Brain microvascular endothelial cell (primary cell): ENCODE measurements at places on chromosomes 4 and X.

- no peak for DNase-seq
Measured at GRCh38 chrX:111376897-111377578, 35.0 kb downstream of the DCX start.

DNA sequence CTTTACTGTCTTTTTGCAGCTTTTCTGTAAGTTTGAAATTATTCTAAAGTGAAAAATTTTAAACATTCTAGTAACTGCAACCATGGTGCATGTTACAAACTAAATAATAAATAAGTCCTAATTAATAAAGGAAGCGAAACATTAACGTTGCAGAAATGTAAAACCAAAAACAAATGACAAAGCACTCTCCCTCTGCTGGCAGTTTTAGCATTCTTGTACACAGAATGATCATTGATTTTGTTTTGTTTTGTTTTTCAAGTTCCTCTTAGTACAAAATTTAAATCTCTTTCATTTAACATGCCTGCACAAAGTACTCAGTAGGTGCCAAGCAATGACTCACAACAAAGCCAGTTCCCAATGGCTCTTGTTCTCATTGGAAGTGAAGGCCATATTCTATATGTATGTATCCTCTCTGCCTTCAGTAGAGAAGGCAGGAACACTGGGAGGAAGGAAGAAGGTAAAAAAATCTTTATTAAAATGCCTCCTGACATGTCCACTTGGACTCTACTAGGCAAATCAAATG lies 13.7 kb upstream of the TMSB4X start:
- DNase-seq: no peak

- peak; percentile 93 for DNase-seq
Measured at GRCh38 chr4:138275963-138276621, 33.9 kb upstream of the SLC7A11 start.

DNA sequence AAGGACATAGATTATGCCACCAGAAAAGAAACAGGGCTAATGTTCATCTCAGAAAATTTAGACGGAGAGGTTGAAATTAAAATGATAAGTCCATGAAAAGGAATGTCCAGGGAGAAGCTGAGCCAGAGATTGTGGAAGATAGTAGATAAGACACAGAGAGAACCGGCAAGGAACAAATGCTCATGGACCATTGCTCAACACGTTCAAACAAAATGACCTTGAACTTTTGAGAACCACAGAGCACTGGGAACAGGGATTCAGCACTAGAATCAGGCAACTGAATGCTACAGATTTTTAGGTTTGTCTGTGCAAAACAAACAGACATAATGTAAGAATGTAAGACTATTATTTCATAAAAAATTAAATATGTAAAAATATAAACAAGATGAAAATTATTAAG lies 206.3 kb downstream of the PDGFC start:
- DNase-seq: peak; percentile 18

DNA sequence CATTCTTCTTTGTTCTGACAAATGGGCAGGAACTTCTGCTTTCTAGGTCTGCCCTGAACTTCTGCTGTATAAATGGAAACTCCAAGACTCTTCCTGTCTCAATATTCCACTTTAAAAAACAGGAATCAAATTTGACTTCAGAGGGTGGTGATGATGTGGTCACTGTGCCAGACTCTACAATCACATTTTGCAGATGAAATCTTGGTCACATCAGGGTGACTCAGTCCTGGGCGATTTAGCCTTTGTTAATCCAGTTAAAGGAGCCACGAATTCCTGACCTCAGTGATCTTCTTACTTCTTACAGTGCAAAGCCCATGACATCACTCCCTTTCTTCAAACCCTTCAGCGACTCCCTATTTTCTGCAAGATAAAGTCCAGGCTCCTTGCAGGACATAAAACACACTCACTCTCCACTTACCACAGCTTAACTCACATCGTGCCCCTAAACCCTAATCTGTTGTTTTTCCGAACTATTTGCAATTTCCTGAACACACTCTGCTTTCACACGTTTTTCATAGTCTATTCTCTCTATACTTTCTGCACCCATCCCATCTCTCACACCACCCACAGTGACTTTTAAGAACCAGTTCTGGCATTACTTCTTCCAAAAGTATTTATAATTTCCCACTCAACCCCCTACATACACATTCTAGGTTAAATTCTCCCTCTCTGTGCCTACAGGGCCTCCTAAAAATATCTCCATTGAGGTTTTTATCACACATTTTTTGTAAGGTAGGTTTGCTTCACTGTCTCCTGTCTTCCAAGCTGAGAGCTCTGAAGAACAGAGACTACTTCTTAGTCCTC lies 11.1 kb downstream of the GASK1B start:
- peak; percentile 96 for DNase-seq

DNA sequence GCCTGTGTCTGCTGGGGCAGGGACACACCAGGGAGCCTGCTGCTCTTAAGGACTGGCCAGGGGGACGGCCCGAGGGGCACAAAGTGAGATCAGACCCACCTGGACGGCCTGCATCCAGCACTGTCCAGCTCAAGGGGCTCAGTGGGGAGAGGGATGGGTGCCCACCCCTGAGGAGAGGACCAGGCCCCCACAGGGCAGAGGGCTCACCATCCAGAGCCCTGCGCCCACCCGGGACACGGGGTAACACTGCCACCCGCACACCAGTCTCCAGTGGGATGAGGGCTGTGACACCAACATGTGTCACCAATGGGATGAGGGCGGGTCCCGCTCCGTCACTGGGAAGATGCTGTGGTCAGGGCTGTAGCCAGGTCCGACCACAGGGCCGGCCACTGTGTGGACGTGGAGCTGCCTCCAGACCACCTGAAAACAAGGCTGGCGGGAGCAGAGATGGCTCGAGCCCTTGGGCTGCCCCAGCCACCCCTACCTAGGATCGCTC lies 13.2 kb downstream of the DGKQ start:
- DNase-seq: no peak

- DNase-seq: no peak
Measured at GRCh38 chr4:159159611-159160010, 56.7 kb downstream of the RAPGEF2 start.

DNA sequence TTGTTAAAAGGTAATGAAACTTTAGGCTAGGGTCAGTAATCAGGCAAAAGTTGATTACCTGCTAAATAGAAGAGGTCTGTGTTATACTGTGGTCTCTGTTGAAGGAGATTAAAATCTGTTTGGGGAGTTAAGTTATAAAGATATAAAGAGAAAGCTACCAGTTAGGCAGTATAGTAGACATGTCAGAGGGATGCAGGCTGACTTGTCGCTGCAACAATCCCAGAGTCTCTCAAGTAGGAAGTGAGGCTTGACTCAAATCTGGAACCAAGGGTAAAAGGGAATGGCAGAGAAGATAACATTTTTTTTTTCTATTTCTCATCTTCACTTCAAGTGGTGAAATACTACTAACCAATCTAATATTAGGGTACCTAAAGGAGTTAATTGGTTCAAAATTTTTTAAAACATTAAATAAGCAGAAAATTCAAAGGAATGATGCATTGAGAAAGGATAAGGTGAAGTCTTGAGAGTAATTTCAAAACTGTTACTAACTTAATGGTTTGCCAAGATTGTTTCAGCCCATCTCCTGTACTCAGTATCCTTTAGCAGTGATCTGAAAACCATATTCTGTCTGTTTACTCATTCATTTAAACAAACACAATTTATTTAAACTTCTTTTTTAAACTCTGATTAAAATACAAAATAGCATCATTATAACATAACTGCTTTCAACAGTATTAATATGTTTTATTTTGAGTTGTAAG lies 12.8 kb downstream of the HERC3 start:
- no peak for DNase-seq

- DNase-seq: no peak
Measured at GRCh38 chr4:79763486-79764075, 309.4 kb downstream of the ANTXR2 start.

GRCh38 chr4:40262077-40262528 lies 65.3 kb downstream of the RHOH start:
- no peak for DNase-seq

DNA sequence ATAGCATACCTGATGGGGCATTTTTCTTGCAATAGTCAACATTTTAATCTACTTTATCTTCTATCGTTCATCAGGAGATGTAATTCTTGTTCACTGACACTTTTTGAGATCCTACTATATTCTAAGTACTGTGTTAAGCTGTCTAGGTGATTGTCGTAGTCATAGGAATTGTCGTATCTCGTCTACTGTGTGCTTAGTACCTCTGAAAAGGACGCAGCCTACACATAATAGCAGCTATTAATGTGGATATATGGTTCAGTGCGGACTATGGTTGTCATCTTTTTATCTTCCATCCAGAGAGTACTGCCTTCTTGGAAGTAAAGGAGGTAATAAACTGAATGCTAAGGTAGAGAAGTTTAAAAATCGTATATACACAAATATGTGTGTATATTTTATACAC lies 21.9 kb upstream of the CFAP299 start:
- DNase-seq: no peak

- no peak for DNase-seq
Measured at GRCh38 chr4:39530682-39531081, 3.4 kb upstream of the UGDH start.

GRCh38 chr4:82642331-82642730 lies 80.5 kb upstream of the TMEM150C start:
- no peak for DNase-seq

DNA sequence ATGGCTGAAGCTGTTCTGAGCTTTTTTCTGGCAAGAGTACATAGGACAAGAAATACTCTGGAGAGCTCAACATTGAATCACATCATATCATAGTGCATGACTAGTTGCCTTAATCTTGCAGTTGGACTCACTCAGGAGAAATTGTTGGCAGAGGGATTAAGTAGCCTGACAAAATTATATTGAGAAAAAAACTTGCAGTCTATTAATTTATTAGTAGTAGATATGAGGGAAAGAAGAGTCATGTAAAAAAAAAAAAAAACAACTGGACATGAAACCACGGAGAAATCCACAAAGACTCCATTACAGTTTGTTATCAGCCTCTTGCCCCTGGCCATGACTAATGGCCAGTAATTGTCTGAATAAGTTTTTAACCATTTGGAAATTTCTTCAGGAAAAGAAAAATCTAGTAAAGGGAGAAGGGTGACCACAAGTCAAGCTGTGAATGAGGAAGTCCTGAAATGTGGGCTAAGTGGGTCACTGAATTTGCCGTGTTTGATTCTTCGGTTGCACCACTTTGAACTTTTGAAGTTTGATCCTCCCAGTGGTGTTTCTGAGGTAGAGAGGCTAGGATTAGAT lies 45.6 kb downstream of the FHL1 start:
- no peak for DNase-seq

DNA sequence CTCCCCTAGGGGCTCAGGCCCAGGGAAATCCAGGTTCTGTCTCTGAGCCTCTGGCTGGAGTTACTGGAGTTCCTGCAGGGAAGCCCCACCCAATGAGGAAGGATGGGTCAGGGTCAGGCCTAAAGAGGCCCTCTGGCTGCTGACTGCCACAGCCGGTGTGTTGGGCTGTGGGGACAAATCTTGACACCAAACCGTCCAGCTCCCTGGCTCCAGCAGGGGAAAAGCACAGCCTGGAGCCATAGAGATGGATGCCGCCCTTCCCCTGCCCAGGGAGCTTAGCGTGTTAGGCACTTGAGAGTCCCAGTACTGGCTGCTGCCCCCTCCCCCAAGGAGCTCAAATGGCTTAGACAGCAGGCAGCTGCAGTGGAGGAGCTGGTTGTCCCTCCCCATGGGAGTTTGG lies 321.3 kb upstream of the LCORL start:
- no peak for DNase-seq

DNA sequence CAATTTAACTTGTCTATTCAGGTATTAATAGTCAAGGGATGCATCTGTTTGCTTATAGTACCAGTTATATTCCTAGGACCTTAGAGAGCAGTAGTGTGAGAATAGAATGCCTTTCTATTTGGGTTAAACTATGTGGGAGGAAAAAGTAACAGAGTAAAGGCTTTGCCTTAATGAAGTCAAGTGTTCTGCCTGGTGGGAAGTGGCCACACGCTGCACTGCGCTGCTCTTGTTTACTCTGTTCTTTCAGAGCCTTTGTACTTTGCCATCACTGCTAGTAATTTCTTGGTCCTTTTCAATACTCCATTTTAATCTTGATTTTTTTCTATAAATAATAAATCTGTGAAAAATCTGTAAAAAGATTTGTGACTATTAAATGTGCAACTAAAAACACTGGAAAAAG lies 38.0 kb downstream of the YIPF6 start:
- no peak for DNase-seq

GRCh38 chr4:110823251-110823650 lies 200.4 kb upstream of the PITX2 start:
- DNase-seq: peak; percentile 60

- no peak for DNase-seq
Measured at GRCh38 chrX:122945328-122945727, 238.8 kb upstream of the GRIA3 start.

- no peak for DNase-seq
Measured at GRCh38 chr4:159052315-159052714, 50.6 kb upstream of the RAPGEF2 start.

DNA sequence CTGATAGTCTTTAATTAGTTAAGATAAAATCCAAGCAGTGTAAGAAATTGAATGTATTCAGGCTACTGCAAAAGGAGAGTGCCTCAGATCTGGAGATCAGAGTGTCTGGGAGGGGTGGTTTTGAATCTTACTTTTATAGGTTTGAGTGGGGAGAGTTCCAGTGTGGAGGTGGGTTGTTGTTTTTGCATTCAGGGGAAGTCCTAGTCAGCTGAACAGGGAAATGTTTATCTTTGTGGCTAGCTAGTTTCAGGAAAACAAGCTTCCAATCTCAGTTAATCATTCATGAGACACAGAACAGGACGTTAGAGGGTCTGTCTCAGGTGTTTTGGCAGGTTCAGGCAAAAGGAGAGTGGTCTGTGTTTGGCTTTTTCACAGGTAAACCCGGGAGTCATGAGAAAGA lies 26.0 kb downstream of the ZNF81 start:
- no peak for DNase-seq

DNA sequence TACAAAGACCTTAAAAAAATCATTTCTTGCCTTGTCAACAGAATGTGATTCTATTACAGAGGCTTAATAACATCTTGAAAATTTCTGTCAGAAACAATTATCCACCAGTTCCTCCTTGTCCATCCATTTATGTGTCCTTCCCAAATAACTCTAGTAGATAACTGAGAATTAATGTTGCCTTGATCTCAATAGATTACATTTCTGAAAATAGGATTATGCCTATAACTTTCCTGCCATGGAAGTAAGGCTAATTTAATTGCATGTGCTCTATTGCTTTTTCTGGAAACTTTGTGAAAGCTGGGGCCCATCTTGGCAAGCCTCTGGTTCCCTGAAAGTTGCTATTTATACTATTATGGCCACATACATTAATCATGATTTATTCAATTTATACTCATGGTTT lies 76.2 kb upstream of the UNC5C start:
- no peak for DNase-seq

- DNase-seq: no peak
Measured at GRCh38 chr4:176380352-176381157, 60.8 kb downstream of the SPCS3 start.

DNA sequence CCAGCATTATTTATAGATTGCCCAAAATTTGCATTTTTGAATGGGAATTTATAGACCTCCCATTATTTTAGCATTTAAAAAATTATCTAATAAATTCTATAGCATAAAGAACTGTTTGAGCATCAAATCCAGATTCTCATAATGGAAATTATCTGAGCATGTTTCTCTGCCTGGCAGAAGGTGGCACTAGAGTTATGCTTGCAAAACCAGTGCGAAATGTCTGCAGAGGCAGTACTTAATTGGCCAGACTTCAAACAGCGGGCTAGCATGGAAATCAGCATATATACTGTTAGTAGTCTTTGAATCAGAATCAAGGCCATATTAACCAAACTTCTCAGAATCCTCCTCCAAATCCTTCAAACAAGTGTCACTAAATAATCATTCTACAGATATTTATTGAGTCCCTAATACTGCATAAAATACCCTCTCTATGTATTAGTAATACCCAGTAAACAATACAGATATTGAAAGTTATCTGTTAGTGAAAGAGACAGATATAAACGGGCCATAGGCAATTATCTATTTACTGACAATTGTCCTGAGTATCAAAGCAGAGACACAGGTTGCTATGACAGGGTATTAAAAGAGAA lies 78.7 kb upstream of the DCLK2 start:
- peak; percentile 68 for DNase-seq
